HFFc6 (cell line): ENCODE measurements at places on chromosomes 7 and 10.

GRCh38 chr7:147885869-147886268 is 704.7 kb upstream of the C7orf33 start:
- no peak for DNase-seq

DNA sequence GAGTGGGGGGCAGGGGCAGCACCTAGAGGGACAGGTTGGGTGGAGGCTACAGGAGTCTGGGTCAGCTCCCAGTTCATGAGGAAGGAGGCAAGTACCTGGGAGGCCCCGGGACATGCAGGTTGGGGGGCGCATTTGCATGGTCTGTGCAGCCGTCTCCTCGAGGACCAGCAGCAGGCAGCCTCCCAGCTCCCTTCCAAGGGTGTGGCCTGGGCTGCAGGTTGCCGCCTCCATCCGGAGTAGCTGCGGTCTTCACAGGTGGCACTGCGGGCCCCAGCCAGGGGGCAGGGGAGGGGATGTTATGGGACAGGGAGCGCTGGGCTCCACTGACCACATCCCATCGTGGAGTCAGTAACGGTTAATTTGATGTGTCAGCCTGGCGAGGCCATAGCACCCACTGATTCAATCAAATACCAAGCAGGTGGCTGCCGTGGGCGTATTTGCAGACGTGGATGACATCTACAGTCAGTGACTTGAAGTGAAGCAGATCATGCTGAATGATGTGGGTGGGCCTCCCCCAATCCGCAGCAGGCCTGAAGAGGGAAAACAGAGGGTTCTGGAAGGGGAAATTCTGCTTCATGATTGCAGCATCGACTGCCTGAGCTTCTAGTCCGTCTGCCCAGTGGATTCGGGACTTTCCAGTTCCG is 81.6 kb downstream of the PRKAG2 start:
- DNase-seq, result no peak

- no peak for DNase-seq
These were observed 142.4 kb downstream of the AHR start for GRCh38 chr7:17440831-17441230.

- no peak for DNase-seq
These were observed 236.6 kb downstream of the CDK14 start for GRCh38 chr7:90832726-90833125.

DNA sequence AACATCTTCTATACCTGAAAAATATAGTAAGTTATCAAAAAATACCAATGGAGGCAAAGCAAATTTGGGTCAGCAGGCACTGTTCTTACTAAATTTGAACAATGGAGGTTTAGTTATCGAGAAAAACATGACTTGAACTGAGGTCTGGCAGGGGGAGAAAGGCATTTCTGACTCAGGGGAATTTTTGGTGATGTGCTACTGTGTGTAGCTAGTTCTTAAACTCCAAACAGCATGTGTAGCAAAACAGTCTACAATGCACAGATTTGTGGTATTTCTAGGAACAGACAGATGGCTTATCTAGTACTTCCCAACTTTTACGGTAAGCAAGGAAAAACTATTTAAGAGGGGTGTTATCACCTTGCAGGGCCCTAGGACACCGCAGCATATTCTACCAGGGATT is 311.6 kb upstream of the LRRN3 start:
- no peak for DNase-seq

- no peak for DNase-seq
These were observed 50.0 kb upstream of the CELF2 start for GRCh38 chr10:10967581-10968256.

- DNase-seq, result no peak
These were observed 6.1 kb upstream of the LAMB4 start for GRCh38 chr7:108136191-108136688.

DNA sequence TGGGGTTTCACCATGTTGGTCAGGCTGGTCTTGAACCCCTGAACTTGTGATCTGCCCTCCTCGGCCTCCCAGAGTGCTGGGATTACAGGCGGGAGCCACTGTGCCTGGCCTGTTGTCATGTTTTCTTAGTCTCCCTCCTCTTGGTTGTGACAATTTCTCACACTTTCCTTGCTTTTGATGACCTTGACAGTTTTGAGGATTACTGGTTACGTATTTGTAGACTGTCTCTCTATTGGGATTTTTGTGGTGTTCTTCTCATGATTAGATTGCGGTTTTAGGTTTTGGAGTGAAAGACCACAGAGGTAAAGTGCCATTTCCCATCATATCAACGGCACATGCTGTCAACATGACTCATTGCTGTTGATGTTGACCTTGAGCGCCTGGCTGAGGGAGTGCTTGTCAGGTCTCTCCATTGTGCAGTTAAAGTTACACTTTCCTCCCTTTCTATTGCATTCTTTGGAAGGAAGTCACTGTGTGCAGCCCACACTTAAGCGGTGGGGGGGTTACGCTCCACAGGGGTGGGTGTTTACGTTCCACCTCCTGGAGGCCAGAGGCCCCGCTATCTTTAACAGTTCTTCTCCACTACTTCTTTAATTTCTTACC is 10.8 kb downstream of the NEURL1 start:
- peak; percentile 48 for DNase-seq

DNA sequence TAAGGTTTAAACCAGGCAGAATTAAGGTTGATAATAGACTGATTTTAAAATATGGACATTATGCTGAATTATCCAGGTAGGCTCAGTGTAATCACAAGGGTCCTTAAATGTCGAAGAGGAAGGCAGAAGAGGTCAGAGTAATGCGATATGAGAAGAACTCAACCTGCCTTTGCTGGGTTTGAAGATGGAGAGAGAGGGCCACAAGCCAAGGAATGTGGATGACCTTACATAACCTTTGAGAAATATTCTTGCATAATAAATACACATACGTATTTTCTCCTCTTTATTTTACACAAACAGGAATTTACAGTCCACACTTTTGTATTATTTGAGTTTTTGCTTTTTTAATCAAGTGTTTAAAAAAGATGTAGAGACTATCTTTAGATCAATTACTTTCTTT is 88.5 kb downstream of the ST7 start:
- no peak for DNase-seq

DNA sequence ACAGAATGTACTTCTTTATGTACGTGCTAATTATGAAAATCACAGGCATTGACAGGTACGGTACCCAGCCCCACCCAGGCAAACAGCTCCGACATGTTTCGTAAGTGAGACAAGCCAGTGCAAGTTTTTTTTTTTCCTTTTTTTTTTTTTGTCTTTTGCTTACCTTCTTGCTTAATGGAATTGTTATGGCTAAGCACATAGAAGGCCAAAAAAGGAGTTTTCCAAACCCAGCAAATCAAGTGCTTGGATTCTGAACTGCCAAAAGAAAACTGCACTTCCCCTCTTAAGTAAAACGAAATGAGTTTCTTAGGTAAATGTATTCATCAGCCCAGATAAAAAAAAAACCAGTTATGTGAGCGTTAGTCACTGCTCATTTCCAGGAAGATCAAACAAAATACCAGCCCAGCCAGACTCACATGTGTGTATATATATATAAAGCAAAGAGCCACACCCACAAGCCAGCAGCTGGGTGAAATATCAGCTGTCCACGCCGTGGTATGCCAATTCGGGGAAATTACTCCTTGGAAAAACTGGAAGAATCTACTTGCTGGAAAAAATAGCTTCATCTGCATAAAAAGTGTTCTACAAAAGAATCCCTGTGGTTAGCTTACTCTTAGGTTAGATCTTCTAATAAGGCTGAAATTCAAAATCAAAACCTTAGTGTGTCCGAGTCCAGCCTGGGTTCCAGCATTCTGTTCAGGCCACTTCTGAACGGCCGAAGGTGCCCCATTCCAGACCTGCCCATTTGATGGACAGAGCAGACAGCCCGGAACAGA is 8.0 kb downstream of the KLF6 start:
- peak; percentile 91 for DNase-seq

DNA sequence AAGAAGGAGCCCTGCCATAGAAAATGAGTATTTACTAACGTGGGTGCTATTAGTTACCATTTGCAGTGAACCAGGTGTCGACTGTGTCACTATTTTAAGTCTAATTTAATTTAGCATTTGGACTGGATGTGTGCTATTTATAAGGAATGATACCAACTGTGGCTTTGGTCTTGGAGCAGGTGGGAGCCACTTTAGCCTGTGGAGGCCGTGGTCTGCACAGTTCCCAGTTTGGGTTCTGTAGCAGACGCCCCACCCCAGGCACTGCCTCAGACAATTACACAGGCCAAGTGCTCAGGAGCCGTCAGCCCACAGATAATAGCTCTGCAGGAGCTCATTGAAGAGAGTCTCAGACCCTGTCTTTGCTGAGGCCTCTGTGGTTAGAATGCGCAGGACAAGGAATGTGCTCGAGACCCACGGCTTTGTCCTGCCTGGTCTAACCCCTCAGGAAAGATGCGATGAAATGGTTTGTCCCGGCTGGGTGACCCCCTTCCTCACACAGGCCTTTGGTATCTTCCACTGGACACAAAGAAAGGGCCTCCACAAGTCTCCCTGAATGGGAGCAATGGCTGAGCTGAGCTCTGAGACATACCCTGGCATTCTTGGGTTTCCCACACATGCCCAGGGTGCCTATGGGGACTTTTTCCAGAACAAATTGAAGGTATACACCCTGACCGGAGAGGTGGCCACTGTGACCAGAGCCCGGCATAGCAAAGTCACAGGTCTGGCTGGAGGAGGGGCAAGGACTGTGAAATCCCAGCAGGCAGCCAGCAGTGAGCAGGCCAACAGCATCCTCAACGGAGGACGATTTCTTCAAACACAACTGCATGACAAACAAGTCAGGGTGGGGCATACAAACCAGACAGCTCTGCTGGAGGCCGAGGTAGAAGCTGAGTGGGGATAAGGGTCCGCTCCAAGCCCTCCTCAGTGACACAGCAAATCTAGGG is 251.2 kb downstream of the ARHGAP12 start:
- DNase-seq, result no peak

- DNase-seq, result no peak
These were observed 804 bp downstream of the TMEM106B start for GRCh38 chr7:12211711-12212485.

- DNase-seq, result no peak
These were observed 12.0 kb downstream of the SGCE start for GRCh38 chr7:94643771-94644545.

- peak; percentile 1 for DNase-seq
These were observed 90.1 kb upstream of the NFE2L3 start for GRCh38 chr7:26061678-26062603.

DNA sequence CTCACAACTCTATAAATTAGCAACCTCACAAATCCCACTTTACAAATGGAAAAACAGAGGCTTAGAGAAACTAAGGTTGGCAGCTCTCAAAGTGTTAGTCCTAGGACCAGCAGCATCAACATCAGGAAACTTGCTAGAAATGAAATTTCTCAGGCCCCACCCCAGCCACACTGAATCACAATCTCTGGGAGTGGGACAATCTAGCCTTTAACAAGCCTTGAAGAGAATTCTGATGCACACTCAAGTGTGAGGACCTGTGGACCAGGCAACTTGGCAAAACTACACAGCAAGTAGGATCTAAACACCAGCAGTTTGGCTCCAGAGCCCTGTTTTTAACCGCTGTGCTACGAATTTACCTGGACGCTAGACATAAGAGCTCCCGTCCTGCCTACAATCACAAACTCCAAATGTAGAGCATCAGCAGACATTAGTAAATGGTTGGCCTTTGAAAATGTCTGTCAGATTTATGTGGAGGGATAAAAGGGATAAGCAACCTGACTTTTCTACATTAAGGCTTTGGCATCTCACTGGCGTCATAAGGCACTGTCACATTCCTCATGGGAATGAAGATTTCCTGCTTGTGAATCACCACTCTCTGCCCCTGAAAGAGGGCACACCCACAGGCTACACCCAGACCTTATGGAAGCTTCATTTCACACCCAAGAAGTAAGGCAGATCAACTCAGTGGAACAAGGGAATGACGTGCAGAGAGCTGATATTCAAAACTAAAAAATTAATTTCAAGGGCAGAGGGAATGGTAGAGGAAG is 34.5 kb downstream of the PPP1R3C start:
- peak; percentile 81 for DNase-seq
